Spinal cord (tissue), 10 donors: ENCODE measurements at places on chromosomes 4 and X.
A peak's percentile ranks its signal among the peaks of the same experiment; 100 is the strongest.

- no peak for DNase-seq
- no peaks in the 10 kb centered on the region for H3K36me3 ChIP-seq
- H3K4me1 ChIP-seq: no peaks in the 10 kb centered on the region
- H3K27me3 ChIP-seq: no peaks in the 10 kb centered on the region
- H3K27ac ChIP-seq: no peak overlapping the region
Measured at GRCh38 chr4:181365671-181366070, 877.5 kb upstream of the TENM3 start.

GRCh38 chr4:147984065-147984777 is 252.3 kb downstream of the ARHGAP10 start:
- H3K27ac ChIP-seq: no peak overlapping the region
- no peak for DNase-seq
- no peak overlapping the region for H3K4me3 ChIP-seq

GRCh38 chrX:147978931-147979330 is 2.2 kb upstream of the FMR1NB start:
- H3K27ac ChIP-seq: no peak overlapping the region
- no peaks in the 10 kb centered on the region for H3K4me1 ChIP-seq
- no peak overlapping the region for H3K4me3 ChIP-seq
- no peaks in the 10 kb centered on the region for H3K27me3 ChIP-seq
- DNase-seq: no peak
- H3K36me3 ChIP-seq: no peaks in the 10 kb centered on the region

DNA sequence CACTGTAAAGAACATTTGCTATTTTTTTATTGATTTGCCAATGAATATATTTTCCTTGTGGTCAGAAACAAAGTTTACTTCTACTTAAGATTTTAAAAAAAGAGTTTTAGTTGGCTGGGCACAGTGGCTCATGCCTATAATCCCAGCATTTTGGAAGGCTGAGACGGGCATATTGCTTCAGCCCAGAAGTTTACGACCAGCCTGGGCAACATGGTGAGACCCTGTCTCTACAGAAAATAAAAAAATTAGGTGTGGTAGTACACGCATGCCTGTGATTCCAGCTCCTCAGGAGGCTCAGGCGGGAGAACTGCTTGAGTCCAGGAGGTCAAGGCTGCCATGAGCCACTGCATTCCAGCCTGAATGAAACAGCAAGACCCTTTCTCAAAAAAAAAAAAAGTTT is 36.8 kb downstream of the LRP2BP start:
- H3K27ac ChIP-seq: no peak overlapping the region
- H3K36me3 ChIP-seq: peaks cover 10% of the 10 kb centered on the region
- H3K27me3 ChIP-seq: no peaks in the 10 kb centered on the region
- H3K4me1 ChIP-seq: no peaks in the 10 kb centered on the region

DNA sequence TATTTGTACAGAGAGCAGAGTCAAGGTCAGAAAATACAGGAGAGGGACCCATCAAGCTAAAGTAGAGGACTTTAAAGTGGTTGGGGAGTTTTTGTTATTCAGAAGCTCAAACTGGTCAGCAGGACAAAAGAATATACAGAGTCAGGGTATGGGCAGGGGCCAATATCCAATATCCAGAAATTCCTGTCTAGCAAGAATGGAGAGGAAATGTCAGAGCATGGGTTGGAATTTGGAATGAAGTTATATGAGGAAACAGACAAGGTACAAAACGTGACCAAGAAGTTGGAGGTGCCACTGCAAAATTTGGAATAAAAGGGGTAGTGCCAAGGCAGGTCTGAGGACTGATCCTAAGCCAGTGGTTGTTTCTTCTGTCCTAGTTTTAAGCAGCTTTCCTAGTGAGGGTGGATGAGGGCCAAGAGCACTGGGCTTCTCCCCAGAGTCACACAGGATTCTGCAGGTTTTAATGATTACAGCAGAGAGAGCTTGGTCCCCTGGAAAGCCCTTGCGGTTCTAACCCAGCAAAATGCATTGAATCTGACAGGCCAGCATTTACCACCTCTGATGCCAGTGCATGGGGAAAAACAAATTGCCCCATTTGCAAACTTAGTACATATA is 304.7 kb upstream of the FTHL17 start:
- no peak overlapping the region for H3K27ac ChIP-seq
- no peaks in the 10 kb centered on the region for H3K36me3 ChIP-seq
- H3K4me3 ChIP-seq: no peak overlapping the region
- H3K4me1 ChIP-seq: no peaks in the 10 kb centered on the region

DNA sequence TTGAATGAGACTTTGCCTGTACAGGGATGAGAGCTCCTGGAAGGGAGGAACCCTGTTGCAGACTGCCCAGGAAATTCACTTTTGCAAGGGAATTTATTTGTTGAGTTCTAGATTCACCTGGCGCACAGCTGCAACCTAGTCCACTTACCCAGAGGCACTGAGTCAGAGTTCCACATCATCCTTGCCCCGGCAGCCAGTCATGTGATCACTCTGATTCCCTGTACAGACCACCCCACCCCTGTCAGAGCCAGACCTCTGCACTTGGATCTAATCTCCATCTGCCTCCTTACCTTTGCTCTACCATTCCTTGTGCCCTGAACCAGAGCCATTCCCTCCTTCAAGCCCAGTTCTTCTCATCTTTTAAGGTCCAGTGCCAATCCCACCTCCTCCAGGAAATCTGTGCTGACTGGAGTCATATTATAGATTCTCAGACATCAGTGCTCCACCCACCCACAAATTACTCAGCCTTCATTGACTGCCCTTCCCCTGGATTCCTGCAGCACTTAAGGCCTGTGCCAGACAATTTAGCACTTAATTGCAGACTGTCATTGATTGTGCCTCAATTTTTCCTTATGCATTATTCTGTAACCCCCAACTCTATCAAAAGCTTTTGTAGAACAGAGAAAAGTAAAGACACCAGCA is 84.1 kb upstream of the MAGEA4 start:
- H3K27ac ChIP-seq: no peak overlapping the region
- DNase-seq: no peak
- no peaks in the 10 kb centered on the region for H3K4me1 ChIP-seq
- H3K27me3 ChIP-seq: peaks cover 2% of the 10 kb centered on the region
- no peaks in the 10 kb centered on the region for H3K36me3 ChIP-seq

- DNase-seq: no peak
- no peaks in the 10 kb centered on the region for H3K27me3 ChIP-seq
- no peaks in the 10 kb centered on the region for H3K36me3 ChIP-seq
- H3K4me3 ChIP-seq: no peak overlapping the region
Measured at GRCh38 chr4:25926462-25926861, 12.4 kb downstream of the SMIM20 start.

GRCh38 chr4:22031423-22031822 is 82.9 kb upstream of the KCNIP4 start:
- H3K27ac ChIP-seq: no peak overlapping the region
- no peak overlapping the region for H3K4me3 ChIP-seq
- H3K27me3 ChIP-seq: no peaks in the 10 kb centered on the region
- H3K36me3 ChIP-seq: no peaks in the 10 kb centered on the region

GRCh38 chrX:153768311-153769157 is 4.5 kb downstream of the PLXNB3 start:
- peaks cover 71% of the 10 kb centered on the region for H3K4me1 ChIP-seq
- no peak overlapping the region for H3K4me3 ChIP-seq
- H3K27me3 ChIP-seq: no peaks in the 10 kb centered on the region
- peaks cover 72% of the 10 kb centered on the region for H3K36me3 ChIP-seq
- DNase-seq: no peak

- peaks cover 19% of the 10 kb centered on the region for H3K27me3 ChIP-seq
- peak; percentile 64 for DNase-seq
- H3K36me3 ChIP-seq: no peaks in the 10 kb centered on the region
- H3K27ac ChIP-seq: no peak overlapping the region
- H3K4me3 ChIP-seq: peak overlapping the region; percentile 34
Measured at GRCh38 chr4:118351851-118352827, 664 bp downstream of the PRSS12 start.

DNA sequence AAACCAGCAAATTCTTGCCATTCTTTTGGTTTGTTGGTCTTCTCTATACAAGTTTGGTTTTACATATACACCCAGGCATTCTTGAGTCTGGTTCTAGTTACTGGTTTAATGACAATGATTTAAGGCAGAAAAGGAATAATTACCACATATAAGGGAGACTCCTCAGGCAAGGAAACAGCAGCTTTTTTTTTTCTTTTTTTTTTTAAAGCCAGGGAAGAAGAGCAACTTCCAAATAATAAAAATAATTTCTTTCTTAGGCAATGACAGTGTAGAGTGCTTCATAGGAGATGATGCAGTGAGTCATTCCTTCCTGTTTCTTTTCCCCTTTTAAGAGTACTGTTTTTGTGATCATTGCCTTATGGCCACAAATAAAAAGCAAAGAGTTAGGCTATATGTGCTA is 289.7 kb downstream of the DKK2 start:
- H3K4me1 ChIP-seq: no peaks in the 10 kb centered on the region
- no peak for DNase-seq
- H3K27me3 ChIP-seq: no peaks in the 10 kb centered on the region

GRCh38 chrX:141375011-141375760 is 132.9 kb upstream of the SPANXC start:
- H3K27ac ChIP-seq: no peak overlapping the region
- H3K36me3 ChIP-seq: no peaks in the 10 kb centered on the region
- H3K4me3 ChIP-seq: no peak overlapping the region
- no peak for DNase-seq
- H3K4me1 ChIP-seq: no peaks in the 10 kb centered on the region

- peaks cover 4% of the 10 kb centered on the region for H3K4me1 ChIP-seq
- H3K27ac ChIP-seq: peak overlapping the region; percentile 62
- no peaks in the 10 kb centered on the region for H3K27me3 ChIP-seq
- no peaks in the 10 kb centered on the region for H3K36me3 ChIP-seq
- H3K4me3 ChIP-seq: no peak overlapping the region
Measured at GRCh38 chr4:72314869-72315268, 254.2 kb downstream of the ADAMTS3 start.

GRCh38 chrX:51420610-51421009 is 75.8 kb downstream of the NUDT11 start:
- H3K27ac ChIP-seq: no peak overlapping the region
- H3K27me3 ChIP-seq: peaks cover 2% of the 10 kb centered on the region
- H3K4me1 ChIP-seq: no peaks in the 10 kb centered on the region
- no peaks in the 10 kb centered on the region for H3K36me3 ChIP-seq

DNA sequence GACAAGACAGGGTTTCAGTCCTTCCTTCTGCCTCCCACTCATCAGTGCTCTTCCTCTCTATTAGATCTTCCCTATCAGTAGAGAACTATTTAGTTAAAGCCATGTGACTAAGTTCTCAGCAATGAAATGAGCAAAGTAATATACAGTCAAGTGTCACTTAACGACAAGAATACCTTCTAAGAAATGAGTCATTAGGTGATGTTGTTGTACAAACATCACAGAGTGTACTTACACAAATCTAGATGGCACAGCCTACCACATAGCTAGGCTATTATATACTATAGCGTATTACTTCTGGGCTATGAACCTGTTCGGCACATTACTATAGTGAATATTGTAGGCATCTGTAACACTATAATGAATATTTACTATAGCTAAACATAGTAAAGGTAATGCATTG is 71.3 kb downstream of the POU4F2 start:
- no peak for DNase-seq
- no peak overlapping the region for H3K27ac ChIP-seq

DNA sequence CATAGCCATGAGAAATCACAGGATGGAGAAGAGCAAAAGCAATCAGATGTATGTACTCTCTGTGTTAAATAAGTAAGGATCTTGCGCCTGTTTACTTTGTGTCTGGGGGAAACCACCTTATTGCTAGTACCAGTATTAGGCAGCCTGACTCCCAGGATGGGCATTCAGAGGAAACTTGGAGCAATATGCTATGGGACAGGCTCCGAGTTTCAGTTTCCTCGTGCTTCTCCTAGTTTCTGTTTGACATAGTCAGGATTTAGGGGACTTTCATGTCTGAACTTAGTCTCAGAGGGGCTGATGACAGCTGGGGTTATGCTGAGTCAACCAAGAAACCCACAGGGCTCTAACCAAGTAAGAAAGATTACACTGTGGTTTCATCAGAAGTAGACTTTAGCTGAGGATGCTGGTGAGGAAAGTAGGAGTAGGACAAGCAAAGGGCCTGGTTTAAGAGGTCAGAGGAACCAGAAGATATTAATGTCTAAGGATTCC is 13.5 kb downstream of the NSUN7 start:
- no peak for DNase-seq
- H3K27ac ChIP-seq: no peak overlapping the region
- no peaks in the 10 kb centered on the region for H3K27me3 ChIP-seq
- no peak overlapping the region for H3K4me3 ChIP-seq
- H3K4me1 ChIP-seq: no peaks in the 10 kb centered on the region

- DNase-seq: peak; percentile 71
- H3K27ac ChIP-seq: no peak within 1 kb of the TSS
- H3K4me1 ChIP-seq: peaks cover 12% of the 10 kb centered on the region
- peaks cover 11% of the 10 kb centered on the region for H3K27me3 ChIP-seq
Measured at GRCh38 chr4:186104114-186104889, at the start of gene FAM149A. Gene FAM149A, plus strand, starts transcription at chr4:186104704.

DNA sequence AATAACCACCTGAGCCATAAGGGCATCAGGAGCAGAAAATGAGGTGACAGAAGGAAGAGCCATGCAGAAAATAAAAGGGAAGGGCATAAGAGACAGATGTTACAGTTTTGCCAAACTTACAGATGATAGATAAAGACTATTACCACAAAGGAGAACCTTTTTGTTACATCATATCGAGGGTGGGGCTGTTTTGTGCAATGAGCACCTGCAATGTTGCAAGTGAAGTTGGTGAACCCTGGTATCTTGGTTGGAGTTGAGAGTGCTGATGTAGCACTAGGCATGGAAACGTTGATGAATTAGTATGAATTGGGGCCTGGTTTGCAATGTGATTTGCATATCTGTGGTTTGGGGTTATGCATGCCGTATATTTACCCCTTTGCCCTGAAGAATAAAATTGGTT is 119.8 kb upstream of the TEX13D start:
- H3K4me3 ChIP-seq: no peak overlapping the region
- H3K27me3 ChIP-seq: no peaks in the 10 kb centered on the region
- no peaks in the 10 kb centered on the region for H3K36me3 ChIP-seq
- no peak for DNase-seq
- no peak overlapping the region for H3K27ac ChIP-seq

DNA sequence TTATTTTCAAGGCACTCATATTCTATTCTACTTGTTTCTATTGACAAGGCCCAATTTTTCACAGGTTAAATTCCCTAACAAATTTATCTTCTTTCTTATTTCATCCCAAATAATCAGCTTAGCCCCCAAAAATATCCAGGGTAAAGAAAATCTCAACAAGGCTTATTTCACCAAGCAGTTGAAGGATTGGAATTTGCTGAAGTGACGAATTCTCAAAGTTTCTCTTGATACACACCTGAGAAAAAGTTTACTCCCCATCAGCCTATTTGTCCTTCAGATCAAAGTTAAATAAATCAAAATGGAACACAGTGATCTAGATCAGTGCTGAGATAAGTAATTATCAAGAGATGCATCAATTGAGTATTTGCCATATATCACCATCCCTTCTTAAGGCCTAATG is 106.9 kb downstream of the ATRX start:
- H3K27me3 ChIP-seq: no peaks in the 10 kb centered on the region
- H3K27ac ChIP-seq: no peak overlapping the region
- DNase-seq: no peak
- H3K4me1 ChIP-seq: no peaks in the 10 kb centered on the region
- no peaks in the 10 kb centered on the region for H3K36me3 ChIP-seq
- H3K4me3 ChIP-seq: no peak overlapping the region

GRCh38 chr4:52017814-52018213 is 2.3 kb downstream of the LRRC66 start:
- H3K27me3 ChIP-seq: no peaks in the 10 kb centered on the region
- DNase-seq: no peak
- no peak overlapping the region for H3K4me3 ChIP-seq

- no peaks in the 10 kb centered on the region for H3K4me1 ChIP-seq
- no peaks in the 10 kb centered on the region for H3K27me3 ChIP-seq
- no peak overlapping the region for H3K4me3 ChIP-seq
- DNase-seq: no peak
Measured at GRCh38 chr4:153433754-153434105, 32.4 kb upstream of the TMEM131L start.

GRCh38 chr4:107815158-107815557 is 9.6 kb upstream of the SGMS2 start:
- no peak overlapping the region for H3K4me3 ChIP-seq
- H3K36me3 ChIP-seq: no peaks in the 10 kb centered on the region
- H3K27me3 ChIP-seq: no peaks in the 10 kb centered on the region
- H3K4me1 ChIP-seq: no peaks in the 10 kb centered on the region
